ENCODE measurements at places on chromosomes 7 and 10. TPM values are rescaled to one million over a fixed set of nuclear protein-coding genes. Genes with fewer than 3 reads are reported as not detected.

DNA sequence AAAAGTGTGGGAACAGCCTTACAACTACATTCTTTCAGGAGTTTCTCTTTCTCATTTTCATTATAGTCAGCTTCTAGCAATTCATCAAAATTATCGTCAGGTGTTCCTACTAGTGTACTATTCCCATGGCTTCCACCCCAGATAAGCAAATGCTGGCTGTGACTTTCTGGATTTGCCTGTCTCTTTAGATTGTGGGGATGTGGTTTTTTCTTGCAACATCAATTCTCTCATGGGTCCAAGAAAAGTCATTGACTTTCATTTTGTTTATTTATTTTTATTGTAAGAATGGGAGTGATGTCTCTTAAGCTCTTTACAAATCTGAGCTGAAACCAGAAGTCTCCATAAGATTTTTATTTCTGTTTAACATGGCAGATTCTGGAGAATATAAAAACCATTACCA, 349.7 kb upstream of the SEMA3C start:
- DNase-seq, result no peak

The ARL4A gene
- 6.3 TPM for total RNA-seq

The CBLL1 gene
- 36.8 TPM for total RNA-seq

DNA sequence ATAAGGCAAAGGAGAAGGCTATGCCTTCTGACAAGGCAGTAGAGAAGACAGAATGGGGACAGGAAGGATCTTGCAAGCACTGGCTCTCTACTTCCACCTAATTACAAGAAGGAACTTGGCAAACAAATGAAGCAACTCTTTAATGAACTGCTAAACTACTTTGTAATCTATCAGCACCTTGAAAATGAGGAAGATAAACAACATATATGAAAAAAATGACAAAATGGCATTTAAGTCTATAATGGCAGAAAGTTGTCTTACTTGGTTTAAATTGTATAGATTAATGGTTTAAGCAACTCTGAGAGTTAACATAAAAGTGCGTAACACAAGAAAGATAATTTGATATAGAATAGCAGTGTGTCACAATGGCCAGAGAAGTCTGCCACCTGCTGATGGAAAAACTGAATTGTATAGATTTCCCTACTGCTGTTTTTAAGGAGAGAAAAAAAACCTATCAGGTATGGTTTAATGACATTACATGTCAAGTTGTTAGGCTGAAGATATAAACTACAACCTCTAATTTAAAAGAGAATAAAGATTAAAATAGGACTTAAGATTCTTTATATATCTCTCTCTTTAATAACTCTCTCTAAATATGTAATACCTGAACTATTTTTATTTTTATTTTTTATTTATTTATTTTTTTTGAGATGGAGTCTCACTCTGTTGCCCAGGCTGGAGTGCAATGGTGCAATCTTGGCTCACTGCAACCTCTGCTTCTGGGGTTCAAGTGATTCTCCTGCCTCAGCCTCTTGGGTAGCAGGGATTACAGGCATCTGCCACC, 11.8 kb downstream of the NT5C3A start:
- DNase-seq, result no peak

The GPR37 gene
- 0.15 TPM for total RNA-seq

The HTRA1 gene
- total RNA-seq, result 38.5 TPM

The ALOX5 gene
- 222 TPM for total RNA-seq

DNA sequence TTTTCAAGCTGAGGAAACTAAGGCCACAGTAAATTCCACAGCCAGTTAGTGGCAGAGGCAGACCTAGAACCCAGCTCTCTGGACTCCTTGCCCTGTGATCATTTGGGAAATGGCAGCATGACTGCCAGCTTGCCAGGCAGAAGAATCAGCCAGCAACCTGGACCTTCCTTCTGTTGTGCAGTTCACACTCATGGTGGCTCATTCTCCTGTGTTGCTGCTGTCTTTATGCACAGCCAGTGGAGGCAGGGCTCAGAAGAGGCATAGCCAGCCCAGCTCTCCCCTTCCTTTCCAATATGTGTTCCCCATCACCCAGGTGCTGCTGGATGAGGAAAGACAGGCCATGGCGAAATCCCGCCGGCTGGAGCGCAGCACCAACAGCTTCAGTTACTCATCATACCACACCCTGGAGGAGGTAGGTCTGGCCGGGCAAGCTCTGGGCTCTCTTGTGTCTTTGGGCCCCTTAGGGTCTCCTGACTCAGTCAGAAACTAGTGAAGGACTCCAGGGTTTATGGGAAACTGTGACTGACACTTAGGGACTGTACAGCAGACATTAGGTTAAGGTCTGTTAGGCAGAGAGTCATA, 14.8 kb downstream of the CPA5 start:
- no peak for DNase-seq

GRCh38 chr10:68132391-68132790, 23.1 kb downstream of the MYPN start:
- no peak for DNase-seq

- no peak for DNase-seq
Measured at GRCh38 chr7:112255388-112255720, 48.9 kb downstream of the ZNF277 start.

GRCh38 chr7:114554781-114555537, 140.3 kb downstream of the FOXP2 start:
- no peak for DNase-seq

GRCh38 chr7:134414109-134414508, 44.8 kb downstream of the AKR1B1 start:
- no peak for DNase-seq

- DNase-seq, result no peak
Measured at GRCh38 chr7:124557101-124557500, 208.5 kb downstream of the GPR37 start.

DNA sequence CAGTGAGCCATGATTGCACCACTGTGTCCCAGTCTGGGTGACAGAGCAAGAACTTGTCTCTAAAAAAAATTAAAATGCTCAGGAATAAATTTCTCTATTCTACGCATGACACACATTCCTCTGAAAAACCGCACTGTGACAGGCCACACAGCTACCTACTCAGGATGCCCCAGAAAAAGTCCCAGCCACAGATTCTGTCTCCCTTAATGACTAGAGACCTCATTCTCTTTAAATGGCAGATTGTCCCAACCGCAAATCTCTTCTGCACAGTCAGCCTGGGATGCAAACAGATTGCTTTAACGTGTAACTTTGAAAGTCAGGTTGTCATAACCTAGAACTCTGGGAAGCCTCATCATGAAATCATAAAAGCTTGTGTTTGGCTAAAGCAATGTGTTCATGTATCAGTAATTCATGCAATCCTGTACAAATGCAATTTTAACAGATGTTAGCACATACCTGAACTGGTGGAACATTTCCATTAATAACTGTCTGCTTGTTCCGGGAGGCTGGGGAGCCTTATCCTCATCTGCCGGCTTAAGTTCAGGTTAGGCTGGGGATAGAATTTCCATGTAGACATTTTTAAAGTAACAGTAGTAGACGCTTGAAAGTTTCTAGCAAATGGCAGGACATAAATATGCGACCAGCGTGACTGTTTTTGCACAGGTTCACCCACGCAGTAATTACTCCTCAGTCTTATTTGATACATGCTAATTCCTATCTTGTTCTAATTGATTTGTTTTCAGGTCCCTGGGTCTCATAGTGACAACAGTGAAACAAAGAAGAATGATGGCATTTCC, 26.2 kb upstream of the MSRB2 start:
- DNase-seq, result no peak

DNA sequence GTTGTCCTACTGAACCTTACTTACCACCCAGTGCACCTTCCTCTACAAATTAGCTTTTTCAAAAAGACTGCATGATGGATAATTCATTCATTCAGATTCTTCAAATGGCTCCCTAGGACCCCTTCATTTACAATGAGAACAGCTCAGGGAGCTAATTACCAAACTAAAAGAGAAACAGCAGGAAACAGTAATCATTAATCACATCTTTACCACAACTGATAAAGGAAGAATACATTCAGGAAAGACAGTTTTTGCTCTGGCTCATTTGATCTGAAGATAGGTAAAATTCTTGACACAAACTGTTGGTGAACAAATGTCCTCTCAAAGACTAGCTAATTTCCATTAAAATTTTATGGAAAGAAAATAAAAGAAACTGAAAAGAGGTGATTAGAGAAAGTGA, 1652.7 kb upstream of the LRRTM3 start:
- DNase-seq, result no peak

The FKBP6 gene
- not detected for total RNA-seq

DNA sequence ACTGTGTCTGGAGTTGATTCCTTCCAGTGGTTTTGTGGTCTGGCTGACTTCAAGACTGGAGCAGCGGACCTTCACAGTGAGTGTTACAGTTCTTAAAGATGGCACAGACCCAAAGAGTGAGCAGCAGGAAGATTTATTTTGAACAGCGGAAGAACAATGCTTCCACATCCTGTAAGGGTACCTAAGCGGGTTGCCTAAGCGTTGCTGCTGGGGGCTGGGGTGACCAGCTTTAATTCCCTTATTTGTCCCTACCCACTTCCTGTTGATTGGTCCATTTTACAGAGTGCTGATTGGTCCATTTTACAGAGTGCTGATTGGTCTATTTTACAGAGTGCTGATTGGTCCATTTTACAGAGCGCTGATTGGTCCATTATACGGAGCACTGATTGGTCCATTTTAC, 13.2 kb downstream of the AKR1B15 start:
- DNase-seq, result no peak

- no peak for DNase-seq
Measured at GRCh38 chr10:61905837-61906561, 4.5 kb downstream of the ARID5B start.

DNA sequence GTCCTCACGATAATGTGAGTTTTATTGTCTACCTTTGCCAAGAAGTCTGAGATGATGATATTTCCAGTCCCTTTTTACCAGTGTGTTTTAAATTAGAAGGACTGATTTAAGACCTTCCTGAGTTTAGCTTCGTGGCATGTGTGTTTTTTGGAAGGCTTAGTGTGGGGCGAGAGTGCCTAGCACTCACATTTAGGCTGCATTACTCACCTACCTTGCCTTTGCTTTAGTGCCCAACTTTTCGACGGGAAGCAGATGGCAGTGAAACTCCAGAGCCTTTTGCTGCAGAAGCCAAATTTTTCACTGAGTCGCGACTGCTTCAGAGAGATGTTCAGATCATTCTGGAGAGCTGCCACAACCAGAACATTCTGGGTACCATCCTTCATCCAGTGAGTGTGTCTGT, 50.9 kb downstream of the SND1 start:
- DNase-seq, result no peak

The AS3MT gene
- 2.6 TPM for total RNA-seq

GRCh38 chr10:104331208-104331838, 6.9 kb downstream of the ITPRIP start:
- DNase-seq, result no peak

The SLC16A12 gene
- 2.4 TPM for total RNA-seq

The CXCL12 gene
- 34.1 TPM for total RNA-seq

GRCh38 chr10:43110338-43111071, 27.7 kb upstream of the CSGALNACT2 start:
- DNase-seq, result no peak

All from upper lobe of left lung (tissue), 6 donors.